Renal pelvis (tissue), 12 donors: ENCODE measurements at places on chromosomes 7 and 10.

GRCh38 chr10:103811463-103811862 lies 43.9 kb downstream of the SH3PXD2A start:
- DNase-seq, result no peak

- no peak for DNase-seq
Measured at GRCh38 chr10:117727421-117727820, 184.9 kb downstream of the EMX2 start.

DNA sequence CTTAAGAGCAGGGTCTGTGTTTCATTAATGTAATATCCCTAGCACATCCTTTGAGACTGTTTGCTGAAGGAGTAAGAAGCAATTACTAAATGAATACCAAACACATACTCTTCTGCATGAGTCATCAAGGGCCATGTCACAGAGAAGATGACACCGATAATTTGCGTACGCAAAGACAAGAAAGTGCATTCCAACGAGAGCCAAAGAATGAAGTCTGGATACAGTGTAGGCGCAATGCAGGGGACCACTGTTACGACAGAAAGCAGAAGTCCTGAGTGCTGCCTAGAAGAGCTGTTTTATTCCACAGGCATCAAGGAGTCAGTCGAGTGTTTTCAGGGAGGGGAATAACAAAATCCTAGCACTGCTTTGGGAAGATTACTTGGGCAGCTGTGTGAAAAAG lies 62.7 kb downstream of the VPS41 start:
- no peak for DNase-seq

GRCh38 chr10:44967616-44968015 lies 8.0 kb downstream of the RASSF4 start:
- DNase-seq, result no peak

- DNase-seq, result no peak
Measured at GRCh38 chr7:151900591-151900985, 23.7 kb upstream of the PRKAG2 start.

GRCh38 chr10:6787718-6788117 lies 207.6 kb upstream of the PRKCQ start:
- no peak for DNase-seq

DNA sequence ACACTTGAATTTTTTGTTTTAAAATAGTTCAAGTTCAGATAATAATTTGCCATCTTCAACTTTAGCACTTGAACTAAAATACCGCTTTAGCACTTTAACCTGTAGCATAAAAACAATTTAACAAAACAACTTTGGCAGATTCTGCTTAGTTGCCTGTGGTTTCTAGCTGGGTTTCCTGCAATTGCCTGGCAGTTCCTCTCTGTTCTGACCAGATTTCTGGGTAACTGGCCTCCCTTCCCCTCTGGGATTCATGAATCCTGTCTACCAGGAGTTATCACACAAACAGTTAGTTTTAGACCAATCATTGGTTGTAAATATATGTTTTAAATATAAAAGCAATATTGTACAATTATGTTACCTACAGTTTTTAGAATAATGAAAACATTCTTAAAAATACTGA lies 89.8 kb upstream of the HDAC9 start:
- no peak for DNase-seq

- DNase-seq, result no peak
Measured at GRCh38 chr7:142745091-142745635, 4.1 kb upstream of the PRSS1 start.

- DNase-seq, result no peak
Measured at GRCh38 chr10:84543948-84544347, 215.6 kb downstream of the CCSER2 start.

DNA sequence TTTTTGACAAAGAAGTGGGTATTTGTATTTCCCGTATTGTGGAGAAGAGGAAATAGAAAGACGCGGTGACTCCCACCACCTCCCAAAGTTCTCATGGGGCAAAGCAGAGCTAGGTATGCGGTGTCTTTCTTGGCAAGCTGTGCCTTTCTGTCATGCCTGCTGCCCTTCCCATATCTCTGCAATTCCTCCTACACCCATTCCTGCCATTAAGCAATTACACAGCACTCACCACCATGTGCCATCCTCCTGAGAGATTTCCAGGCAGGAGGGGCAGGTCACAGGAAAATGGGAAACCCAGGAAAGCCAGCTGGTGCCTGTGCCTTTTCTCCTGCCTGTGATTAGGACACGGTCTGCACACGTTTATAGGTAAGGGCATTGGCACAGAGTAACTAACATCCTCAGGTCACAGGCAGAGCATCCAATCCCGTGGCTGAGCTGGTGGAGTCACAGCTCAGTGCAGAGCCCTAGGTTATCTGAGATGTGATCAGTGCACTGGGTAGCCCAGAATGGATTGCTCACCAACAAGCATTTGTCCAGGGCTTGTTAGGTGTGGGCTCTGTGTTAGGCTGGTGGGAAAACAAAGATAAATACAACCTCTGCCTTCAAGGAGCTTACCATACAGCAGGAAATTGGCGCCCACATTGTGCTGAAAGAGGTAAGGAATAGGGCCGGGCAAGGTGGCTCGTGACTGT lies 9.4 kb upstream of the CRTAC1 start:
- DNase-seq, result no peak

GRCh38 chr10:69635428-69636272 lies 5.6 kb downstream of the FAM241B start:
- no peak for DNase-seq

GRCh38 chr7:124536156-124536762 lies 229.3 kb downstream of the GPR37 start:
- DNase-seq, result no peak

DNA sequence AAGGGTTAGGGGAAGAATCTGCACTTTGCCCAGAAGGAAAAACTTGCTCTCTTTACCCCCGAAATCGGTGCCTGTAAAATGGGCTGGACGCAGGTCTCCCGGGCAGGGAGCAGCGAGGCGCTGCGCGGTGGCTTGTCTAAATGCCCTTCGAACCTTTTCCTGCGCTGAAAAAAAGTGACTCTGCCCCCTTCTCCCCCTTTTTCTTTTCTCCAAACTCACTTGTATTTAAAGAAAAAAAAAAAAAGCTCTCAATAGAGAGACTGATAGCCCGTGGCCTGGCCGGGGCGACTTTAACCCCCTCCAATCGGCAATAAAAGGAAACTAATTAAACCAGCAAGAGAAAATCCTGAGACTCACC lies 286 bp downstream of the SP8 start:
- no peak for DNase-seq

GRCh38 chr7:22318376-22318775 lies 38.6 kb downstream of the RAPGEF5 start:
- DNase-seq, result no peak

DNA sequence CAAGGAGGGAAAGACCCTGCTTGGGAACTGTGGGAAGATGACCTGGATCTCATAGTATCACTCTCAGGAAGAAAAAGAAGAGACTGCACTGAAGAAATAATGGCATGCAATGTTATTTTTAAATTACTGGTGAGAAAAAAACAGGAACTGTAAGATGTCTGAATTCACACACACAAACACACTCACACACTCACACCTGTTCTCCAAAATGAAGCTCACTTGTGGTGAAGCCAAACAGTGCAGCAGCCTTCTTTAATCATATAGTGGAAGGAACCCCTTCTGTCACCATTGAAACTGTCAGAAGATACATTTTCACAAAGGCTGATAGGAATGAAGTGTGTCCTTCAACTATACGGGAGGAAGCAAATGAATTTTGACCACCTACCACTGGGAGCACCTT lies 156.5 kb upstream of the GHITM start:
- DNase-seq, result no peak

DNA sequence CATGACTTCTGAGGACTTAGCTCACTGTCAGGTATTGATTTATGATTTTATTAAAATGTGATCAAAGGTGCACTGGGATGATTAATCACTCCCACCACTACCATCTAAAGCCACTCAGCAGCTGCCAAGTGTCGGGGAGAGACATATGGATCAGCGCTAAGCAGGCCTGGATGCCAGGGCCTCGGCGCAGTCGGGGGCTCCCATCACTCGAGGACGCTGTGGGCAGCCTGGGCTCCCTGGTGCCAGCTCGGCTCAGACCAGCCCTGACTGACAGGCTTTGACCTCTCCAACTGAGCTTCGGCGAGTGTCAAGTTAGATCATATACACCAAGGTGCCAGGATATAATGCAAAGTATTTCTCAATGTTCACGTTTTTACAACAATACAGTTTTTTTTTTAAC lies 267.7 kb downstream of the ACTR3B start:
- no peak for DNase-seq

DNA sequence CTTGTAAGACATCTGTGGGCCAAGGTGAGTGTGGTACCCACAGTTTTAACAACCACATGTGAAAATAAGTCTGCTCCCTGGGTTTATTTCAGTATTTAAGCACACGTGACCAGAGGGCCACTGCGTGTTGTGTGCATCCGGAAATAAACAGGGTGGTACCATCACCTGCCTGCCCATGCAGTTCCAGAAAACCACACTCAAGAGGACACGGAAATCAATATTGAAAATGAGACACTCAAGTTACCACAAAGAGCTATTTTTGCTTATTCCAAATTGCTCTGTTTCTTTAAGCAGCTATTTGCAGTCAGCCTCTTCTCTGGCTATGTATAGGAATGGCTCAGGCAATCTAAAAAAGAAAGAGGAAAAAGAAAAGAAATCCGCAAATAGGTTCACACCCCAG lies 71.8 kb upstream of the LOXL4 start:
- no peak for DNase-seq

DNA sequence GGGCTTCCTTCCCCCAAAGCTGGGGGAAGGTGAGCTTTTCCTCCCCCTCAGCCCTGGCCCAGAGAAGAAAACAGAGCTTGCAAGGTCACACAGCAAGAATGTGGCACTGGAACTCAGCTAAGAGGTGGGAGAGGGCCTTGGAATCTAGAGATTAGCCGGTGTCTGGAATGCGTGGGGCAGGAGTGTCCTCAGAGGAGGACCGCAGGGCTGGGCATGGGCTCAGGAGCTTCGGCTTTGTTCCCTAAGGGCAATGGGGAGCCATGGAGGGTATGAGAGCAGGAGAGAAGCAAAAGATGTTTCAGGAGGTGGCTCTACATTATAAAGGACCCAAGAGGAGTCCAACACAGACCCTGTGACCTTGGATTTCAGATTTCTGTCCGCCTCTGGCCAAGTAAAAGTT lies 127.2 kb upstream of the TNRC18 start:
- no peak for DNase-seq
